DMS 273 treated with DMSO at 0.1 percent for 48 hours (cell line): ENCODE measurements at places on chromosomes 1 and 21.

DNA sequence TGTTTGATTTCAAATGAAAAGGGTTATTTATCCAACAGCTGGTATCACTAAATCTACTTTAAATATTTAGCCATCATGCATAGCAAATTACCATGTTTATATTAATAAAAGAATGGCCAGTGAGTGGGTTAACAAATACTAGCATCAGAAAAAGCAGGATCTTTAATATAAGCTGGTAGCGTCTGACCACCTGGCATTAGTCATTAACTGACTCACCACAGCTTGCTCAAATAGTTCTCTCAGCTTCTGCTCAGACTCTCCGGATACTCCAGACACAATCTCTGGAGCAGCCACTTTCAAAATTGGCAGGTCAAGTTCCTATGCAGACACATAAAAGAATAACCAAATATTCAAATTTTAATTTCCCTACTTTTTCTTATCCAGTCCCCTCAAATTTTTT is 29.6 kb downstream of the NVL start:
- no peak for DNase-seq

GRCh38 chr1:15618077-15618654 is 908 bp downstream of the DDI2 start:
- DNase-seq = no peak

DNA sequence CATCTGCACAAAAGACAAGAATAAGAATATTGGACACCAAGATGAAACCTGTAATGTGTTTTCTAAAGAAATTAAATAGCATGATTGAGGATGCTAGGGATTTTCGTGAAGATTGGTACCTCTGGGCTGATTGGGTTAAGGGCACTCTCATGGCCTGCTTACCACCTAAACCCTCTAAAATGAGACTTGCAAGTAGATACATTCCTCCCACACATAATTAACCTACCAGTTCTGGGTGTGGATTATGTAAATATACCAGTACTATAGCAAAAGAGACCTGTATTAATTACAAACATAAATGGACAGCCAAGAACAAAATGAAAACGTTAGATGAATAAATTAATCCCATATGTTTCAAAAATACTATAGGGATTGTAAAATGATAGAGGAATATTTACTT is 1069.6 kb upstream of the B3GALT2 start:
- DNase-seq = no peak

DNA sequence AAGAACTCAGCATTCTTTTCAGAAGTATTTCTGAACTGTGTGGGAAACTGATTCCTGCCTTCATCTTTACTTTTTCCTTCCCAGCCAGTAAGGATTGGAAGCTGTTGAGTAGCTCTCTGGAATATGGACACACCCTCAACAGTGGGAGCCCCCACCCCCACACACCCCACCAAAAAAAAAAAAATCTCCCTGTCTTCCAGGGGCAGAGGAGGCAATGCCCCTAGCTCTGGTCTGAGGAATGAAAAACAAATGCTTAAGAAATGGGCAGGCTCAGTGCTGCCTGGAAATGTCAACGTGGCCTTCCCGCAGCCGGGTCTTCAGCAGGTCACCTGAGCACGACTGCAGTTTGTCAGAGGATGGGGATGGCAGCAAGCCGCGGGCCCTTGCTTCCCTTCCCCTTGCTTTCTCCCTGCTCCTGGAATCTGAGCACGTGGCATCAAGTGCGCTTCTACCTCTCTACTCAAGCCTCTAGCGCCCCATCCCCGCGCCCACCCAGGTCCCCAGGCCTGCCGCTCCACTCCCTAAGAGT is 479 bp downstream of the RGS16 start:
- DNase-seq = no peak

DNA sequence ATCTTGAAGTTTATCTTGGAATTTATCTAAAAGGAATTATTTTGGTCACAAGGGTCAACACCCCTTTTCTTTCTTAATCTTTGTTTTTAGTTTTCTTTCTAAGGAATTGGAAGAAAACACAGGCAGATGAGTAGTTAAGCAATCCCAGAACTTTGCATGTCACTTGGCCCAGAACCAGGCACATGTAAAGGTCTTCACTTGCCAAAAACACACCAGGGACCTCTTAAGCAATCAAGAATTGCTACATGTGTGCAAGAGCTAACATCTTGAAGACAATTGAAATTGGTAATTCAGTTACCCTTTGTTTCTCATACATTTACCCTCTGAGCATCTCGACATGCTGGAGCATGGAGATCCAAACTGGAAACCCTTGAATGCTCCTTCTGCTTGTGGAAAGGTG is 114.2 kb downstream of the ZC3H11B start:
- no peak for DNase-seq

GRCh38 chr1:229835226-229835625 is 209.2 kb downstream of the URB2 start:
- DNase-seq = no peak

DNA sequence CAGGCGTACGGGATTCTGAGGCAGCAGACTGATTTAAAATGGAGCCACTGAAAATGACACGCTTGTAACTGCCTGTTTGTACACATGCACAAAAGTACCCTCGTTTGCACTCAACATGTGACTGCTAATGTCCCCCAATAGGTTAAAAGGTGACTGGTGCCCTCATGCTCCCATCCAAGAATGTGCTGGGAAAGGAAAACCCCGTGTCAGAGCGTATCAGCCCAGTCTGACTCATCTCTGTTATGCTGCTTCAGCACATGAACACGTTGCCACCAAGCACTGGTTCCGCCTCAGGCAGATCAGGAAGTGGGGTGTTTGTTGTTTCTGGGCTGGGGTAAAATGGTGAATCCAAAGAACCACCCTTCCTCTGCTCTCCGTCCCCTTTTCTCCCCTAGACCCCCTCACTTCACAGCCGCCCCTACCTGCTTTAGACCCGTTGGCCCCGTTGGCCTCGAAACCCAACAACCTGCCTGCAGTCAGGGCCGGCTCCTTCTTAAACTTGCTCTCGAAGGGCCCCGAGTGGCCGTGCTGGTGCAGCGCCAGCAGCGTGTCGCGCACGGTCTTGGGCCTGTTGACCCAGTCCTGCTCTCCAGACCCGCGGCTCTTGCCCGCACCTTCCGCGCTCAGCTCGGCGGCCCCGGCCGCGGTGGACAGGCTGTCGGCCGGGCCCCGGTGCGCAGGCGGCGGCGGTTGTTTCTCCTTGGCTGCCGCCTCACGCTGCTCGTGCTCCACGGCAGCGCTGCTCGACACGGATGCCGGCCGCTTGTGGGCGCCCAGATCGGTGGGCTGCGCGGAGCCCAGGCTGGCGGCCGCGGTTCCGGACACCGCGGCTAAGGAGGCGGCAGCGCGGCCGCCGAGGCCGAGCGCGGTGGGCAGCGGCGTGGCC is 1.7 kb downstream of the IRF2BP2 start:
- peak; percentile 54 for DNase-seq

GRCh38 chr1:102002057-102002456 is 5.3 kb upstream of the OLFM3 start:
- DNase-seq = no peak
